ENCODE measurements at places on chromosomes 2 and 18. TPM values are rescaled to one million over a fixed set of nuclear protein-coding genes. Genes with fewer than 3 reads are reported as not detected.

GRCh38 chr2:222241128-222241870 lies 57.5 kb downstream of the PAX3 start:
- no peak overlapping the region for H3K4me3 ChIP-seq
- H3K4me1 ChIP-seq: no peaks in the 10 kb centered on the region
- no peak overlapping the region for H3K27ac ChIP-seq
- no peaks in the 10 kb centered on the region for H3K36me3 ChIP-seq

DNA sequence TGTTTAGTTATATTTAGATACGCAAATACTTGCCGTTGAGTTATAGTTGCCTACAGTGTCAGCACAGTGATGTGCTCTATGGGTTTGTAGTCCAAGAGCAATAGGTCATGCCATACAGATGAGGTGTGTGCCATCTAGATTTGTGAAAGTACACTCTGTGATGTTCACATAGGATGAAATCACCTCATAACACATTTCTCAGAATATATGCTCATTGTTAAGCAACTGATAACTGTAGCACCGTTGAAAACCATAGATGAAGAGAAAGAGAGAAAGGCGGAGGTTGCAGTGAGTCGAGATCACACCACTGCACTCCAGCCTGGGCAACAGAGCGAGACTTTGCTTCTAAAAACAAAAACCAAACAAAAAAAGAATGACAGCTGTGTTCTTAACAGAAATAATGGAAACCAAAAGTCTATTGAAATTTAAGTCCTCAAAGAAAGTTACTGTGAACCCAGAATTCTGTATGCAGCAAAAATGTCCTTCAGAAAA lies 9.5 kb downstream of the DGKD start:
- H3K27me3 ChIP-seq: no peaks in the 10 kb centered on the region
- no peak overlapping the region for H3K27ac ChIP-seq
- DNase-seq: no peak
- H3K4me1 ChIP-seq: no peaks in the 10 kb centered on the region
- H3K36me3 ChIP-seq: no peaks in the 10 kb centered on the region

DNA sequence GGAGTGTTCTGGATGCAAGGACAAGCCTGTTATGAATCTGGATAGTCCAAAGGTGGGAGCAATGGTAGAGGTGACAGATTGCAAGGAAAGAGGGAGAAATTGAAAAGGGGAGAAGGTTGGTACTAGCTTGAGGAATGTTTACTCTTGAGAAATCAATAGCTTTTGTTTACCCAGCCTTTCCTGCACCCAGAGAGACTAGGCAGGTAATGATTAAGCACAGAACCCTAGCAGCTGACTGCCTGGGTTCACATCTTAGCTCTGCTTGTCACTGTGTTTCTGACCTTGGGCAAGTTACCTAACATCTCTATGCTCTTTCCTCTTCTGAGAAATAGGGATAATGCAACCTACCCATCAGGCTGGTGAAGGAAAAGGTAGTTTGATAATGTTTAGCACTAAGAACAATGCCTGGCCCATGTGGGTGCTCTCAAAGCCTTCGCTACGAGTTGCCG lies 178.6 kb downstream of the MGAT5 start:
- H3K4me1 ChIP-seq: peaks cover 25% of the 10 kb centered on the region
- H3K4me3 ChIP-seq: peak overlapping the region; percentile 8
- peak overlapping the region; percentile 80 for H3K27ac ChIP-seq
- DNase-seq: no peak
- H3K27me3 ChIP-seq: no peaks in the 10 kb centered on the region

GRCh38 chr2:138853296-138853695 lies 73.1 kb upstream of the NXPH2 start:
- H3K4me3 ChIP-seq: no peak overlapping the region
- no peak for DNase-seq
- H3K27ac ChIP-seq: no peak overlapping the region
- H3K36me3 ChIP-seq: no peaks in the 10 kb centered on the region
- no peaks in the 10 kb centered on the region for H3K27me3 ChIP-seq

GRCh38 chr2:112760149-112760548 lies 4.3 kb downstream of the CKAP2L start:
- no peaks in the 10 kb centered on the region for H3K4me1 ChIP-seq
- no peak overlapping the region for H3K4me3 ChIP-seq
- no peaks in the 10 kb centered on the region for H3K36me3 ChIP-seq

- no peak overlapping the region for H3K4me3 ChIP-seq
- H3K36me3 ChIP-seq: no peaks in the 10 kb centered on the region
- H3K27me3 ChIP-seq: no peaks in the 10 kb centered on the region
- DNase-seq: no peak
- no peak overlapping the region for H3K27ac ChIP-seq
These were observed 278.9 kb downstream of the PRKCE start for GRCh38 chr2:45930396-45930792.

DNA sequence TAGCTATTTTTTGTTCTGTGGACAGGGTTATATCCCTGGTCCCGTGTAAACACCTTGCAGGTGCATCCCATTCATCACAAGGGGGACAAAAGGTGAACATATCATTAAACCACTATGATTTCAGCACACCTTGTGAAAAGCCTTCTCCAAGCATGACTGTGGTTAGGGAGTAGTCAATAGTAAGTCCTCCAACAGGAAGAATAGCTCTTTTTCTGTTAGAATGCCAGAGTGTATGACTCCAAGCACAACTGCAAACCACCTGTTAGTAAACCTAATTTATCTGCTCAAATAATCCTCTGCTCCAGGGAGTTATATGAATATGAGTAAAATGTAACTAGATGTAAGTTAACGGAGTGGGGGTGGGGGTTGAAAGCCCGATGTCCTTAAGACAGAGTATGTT lies 240.5 kb downstream of the AGPS start:
- H3K4me1 ChIP-seq: no peaks in the 10 kb centered on the region
- H3K27me3 ChIP-seq: no peaks in the 10 kb centered on the region
- H3K36me3 ChIP-seq: no peaks in the 10 kb centered on the region
- no peak for DNase-seq

DNA sequence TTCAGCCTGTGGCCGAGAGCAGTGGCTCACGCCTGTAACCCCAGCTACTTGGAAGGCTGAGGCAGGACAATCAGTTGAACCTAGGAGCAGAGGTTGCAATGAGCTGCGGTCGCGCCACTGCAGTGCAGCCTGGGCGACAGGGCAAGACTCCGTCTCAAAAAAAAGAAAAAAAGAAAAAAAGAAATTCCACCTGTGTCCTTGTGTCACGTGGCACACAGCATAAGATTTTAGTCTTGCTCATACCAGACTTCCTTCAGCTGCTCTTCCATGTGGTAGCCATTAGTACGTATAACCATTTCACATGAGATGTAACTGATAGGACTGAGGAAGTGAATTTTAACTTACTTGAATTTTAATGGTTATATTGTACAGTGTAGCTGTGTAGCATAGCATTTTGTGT lies 4.0 kb downstream of the NOP58 start:
- H3K4me1 ChIP-seq: no peaks in the 10 kb centered on the region
- H3K4me3 ChIP-seq: no peak overlapping the region
- DNase-seq: no peak
- H3K36me3 ChIP-seq: no peaks in the 10 kb centered on the region
- no peaks in the 10 kb centered on the region for H3K27me3 ChIP-seq

DNA sequence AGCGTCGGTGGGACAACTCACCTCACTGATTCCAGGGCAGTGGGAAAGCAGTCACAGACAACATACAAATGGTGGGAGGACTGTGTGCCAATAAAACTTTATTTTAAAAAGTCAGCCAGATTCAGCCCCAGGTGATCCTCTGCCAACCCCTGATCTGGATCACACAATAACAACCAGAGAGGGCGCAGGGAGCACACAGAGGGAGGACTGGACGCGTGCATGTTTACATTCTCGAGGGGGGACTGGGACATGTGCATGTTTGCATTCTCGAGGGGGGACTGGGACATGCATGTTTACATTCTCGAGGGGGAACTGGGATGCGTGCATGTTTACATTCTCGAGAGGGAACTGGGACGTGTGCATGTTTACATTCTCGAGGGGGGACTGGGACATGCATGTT lies 209.5 kb downstream of the NDUFA10 start:
- H3K4me3 ChIP-seq: no peak overlapping the region
- no peak for DNase-seq
- no peak overlapping the region for H3K27ac ChIP-seq
- H3K4me1 ChIP-seq: no peaks in the 10 kb centered on the region
- no peaks in the 10 kb centered on the region for H3K27me3 ChIP-seq
- H3K36me3 ChIP-seq: no peaks in the 10 kb centered on the region

DNA sequence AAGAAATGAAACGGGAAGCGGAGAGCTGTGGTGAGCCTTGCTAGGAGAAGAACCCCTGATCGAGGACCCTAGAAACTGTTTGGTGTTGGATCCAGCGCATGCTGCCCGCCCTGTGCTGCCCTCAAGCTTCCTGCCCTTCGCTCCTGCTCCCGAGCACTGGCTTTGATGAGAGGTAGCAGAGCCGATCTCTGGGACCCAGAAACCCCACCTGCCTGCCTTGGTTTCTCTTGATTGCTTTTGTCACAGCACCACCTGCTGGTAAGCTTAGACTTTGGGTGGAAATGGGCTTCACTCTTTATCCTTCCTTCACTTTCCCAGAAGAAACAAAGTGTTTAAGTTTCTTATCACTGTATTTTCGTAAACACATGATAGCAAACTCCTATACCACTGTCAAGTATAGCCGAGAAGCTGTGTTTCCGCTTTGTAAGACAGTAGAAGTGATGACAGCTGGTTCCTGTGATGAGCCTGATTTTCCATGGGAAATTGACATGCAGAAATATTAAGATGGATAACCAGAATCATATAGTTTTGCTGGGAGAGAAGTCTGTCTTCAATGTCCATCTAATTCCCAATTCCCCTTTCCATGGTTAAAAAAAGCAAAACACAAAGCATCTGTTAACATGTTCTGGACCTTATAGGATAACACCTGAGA lies 267.4 kb downstream of the PHLPP1 start:
- no peaks in the 10 kb centered on the region for H3K27me3 ChIP-seq
- no peaks in the 10 kb centered on the region for H3K36me3 ChIP-seq
- DNase-seq: no peak
- H3K4me3 ChIP-seq: no peak overlapping the region
- no peak overlapping the region for H3K27ac ChIP-seq
- H3K4me1 ChIP-seq: peaks cover 6% of the 10 kb centered on the region

CD302 gene
- total RNA-seq: 131 TPM

LGALSL gene
- total RNA-seq: 5.2 TPM

RIT2 gene
- not detected for total RNA-seq

ABHD1 gene
- total RNA-seq: 0.99 TPM

GPR39 gene
- 3.6 TPM for total RNA-seq

SCN3A gene
- total RNA-seq: 0.17 TPM

GKN2 gene
- total RNA-seq: not detected

PLA2R1 gene
- 0.70 TPM for total RNA-seq

SOX11 gene
- not detected for total RNA-seq

CRYGD gene
- not detected for total RNA-seq
